GM20000 (cell line): ENCODE measurements at places on chromosomes 4 and X.

DNA sequence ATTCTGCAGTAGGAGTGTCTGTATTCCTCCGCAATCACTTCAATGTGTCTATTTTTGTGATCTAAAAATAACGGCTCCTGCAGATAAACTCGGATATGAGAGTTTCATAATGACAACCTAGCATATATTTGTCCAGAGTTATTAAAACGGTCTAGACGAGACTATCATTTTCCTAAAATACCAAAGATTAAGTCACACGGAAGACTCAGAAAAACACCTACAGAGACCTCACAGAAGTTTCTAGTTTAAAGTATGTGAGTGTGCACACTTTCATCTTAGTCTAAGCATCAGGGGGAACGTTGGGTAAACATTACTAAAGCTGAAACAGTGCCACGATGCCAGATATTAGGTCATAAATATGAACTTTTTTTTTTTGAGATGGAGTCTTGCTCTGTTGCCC lies 156.9 kb downstream of the AFAP1 start:
- DNase-seq = no peak

DNA sequence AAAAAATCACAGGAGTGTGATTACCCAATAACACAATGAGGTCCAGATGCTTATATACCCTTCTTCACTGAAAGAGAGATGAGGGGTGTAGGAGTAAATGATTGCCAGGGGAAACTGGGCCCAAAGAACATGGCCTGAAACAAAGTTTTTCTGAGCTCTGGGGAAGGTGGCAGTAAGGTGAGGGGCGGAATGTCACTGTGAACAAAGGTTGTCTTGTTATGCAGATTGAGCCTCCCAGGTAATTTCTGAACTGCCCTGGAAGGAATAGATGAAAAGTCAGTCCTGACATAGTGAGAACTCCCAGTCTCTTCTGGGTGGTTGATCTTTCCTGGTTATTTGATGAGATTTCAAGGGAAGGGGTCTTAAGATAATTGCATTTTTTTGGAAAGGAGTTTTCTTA lies 2.5 kb upstream of the TMEM47 start:
- DNase-seq = no peak

- peak; percentile 24 for DNase-seq
These were observed 537.8 kb upstream of the BOD1L1 start for GRCh38 chr4:14165222-14165920.

DNA sequence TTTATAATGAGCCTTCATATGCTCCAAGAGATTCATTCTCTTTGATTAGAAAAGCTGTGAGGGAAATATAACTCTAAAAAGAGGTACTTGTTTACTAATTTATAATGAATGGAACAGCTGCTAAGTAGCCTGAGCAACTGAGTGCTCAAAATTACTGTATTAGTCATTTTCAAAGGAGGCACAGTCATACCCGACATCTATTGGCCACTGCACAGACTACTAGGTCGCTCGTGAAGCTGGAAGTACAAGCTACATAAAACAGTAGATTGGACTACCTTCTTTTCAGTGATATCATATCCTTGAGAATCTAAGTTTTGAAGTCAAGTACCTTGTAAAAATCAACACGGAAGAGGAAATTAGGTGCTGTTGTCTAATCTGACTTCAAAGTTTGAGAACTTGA lies 52.0 kb upstream of the GLRB start:
- DNase-seq = no peak

GRCh38 chrX:68932611-68933010 lies 103.8 kb downstream of the EFNB1 start:
- DNase-seq = no peak

- DNase-seq = no peak
These were observed 13.3 kb downstream of the MPP1 start for GRCh38 chrX:154791939-154792338.

- no peak for DNase-seq
These were observed 172.3 kb downstream of the SHOX start for GRCh38 chrX:802846-803245.

- DNase-seq = no peak
These were observed 18.6 kb downstream of the PSAPL1 start for GRCh38 chr4:7415927-7416686.

DNA sequence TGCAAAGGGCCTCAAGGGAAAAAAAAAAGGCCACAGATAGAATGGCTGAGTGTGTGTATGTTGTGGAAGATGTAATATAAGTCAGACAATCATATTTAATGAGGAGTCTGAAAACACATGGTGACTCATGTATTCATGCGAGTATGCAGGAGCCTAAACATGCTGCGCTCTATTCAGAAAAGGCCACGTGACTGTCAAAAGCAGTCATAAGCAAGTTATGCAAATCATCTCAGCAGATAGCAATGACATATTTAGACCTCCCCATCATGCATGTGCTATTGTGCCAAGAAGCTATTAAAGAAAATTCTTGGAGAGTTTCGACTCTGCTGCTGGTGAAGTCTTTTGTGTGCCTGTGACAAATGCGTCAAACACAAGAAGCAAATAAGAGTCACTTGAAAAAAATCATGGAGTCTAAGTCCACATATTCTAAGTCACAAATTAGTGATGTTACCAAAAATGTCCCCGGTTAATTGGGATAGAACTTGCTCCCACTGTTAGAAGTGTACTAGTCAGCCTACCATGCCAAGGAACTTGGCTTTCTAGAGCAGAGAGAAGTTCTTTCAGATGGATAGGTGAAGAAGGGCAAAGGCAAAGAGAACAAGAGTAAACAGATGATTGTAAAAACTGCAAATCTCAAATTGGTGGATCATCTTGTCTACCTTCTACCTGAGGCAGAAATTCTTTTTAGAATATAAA lies 5.0 kb downstream of the LNX1 start:
- DNase-seq = no peak

DNA sequence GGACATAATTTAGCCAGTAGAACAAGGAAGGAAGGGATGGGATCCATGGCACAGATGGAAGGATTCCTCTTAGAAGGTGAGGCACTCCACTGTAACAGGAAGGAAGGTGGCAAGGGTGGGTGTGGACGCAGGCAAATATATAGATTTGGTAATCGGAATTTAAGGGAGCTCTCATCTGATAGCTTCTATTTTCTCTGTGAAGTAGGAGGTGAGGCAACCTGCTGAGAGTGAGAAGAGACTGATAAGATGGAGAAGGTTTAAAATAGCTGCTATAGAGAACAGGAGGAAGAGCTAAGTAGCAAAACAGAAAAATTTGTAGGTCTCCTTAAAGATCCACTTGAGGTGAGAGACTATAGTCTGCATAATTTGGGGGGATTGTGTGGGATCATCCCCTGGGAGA lies 61.8 kb upstream of the BRS3 start:
- DNase-seq = no peak

DNA sequence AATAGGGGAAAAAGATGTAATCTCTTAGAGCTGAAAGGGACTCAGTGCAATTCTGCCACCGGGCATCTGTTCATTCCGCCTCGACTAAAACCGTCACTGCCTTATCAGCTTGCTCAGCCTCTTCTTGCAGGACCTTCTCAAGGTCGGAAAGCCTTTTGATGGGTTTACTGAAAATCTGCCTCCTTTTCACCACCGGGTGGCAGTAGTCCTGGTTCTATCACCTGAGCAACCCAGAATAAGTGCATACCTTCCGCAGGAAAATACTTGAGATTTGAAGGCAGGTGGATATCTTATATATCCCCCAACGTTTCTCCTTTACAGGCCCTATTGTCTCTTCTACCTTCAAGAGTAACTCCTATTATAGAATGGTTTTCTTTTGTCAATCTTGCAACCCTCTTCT lies 103.4 kb upstream of the PAK3 start:
- peak; percentile 19 for DNase-seq

DNA sequence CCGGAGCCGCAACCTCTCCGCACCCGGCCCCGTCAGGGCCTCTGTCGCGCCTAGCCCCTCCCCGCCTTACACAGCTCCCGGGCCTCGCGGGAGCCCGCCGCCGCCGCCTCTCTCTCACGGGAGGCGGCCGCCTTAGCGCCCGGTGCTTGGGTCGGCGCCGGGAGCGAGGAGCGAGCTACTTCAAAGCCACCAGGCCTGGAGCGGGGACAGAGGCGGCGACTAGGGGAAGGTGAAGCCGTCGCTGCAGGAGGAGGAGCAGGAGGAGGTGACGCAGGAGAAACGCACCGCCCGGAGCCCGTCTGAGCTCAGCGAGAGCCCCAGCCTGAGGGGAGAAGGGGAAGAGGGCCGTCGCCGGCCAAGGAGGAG lies 250 bp downstream of the USP9X start:
- DNase-seq = peak; percentile 58

- DNase-seq = no peak
These were observed 92.0 kb downstream of the PJA1 start for GRCh38 chrX:69073241-69073640.

DNA sequence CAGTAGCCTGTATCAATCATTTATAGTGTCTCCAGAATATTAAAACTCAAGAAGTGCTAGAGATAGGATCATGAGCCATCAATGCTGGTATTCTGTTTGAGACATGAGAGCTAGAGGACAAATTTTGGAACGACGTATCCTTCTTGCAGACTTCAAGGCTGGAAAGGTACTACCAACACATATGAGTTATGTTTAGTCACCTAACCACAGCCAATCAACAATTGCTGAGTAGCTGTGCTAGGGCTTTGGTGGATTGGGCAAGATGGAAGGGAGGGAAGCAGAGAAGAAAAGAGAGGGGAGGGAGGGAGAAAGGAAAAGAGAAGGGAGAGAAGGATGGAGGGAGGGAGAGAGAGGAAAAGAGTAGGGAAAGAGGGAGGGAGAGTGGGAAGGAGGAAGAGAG lies 21.6 kb upstream of the RAI2 start:
- no peak for DNase-seq

- DNase-seq = no peak
These were observed 128.4 kb downstream of the FHDC1 start for GRCh38 chr4:153064571-153064970.

GRCh38 chr4:17762726-17763125 lies 18.7 kb downstream of the FAM184B start:
- no peak for DNase-seq
